ENCODE measurements at places on chromosomes 16 and 17.
A peak's percentile ranks its signal among the peaks of the same experiment; 100 is the strongest.

DNA sequence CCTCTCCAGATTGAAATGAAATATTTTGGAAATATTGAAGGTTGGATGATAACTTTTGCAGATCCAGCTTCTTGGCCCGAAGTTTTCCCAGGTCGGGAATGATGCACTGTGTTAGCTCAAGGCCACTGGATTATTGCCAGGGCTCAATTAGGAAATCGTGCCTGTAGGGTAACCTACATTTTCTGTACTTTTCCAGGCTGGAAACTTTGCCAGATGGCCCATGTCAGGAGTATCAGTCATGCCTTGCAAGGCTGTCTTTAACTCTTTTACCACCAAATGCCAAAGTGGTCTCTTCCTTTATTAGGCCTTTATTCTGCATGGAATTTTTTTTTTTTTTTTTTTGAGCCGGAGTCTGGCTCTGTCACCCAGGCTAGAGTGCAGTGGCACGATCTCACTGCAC lies 8.9 kb upstream of the SEC14L1 start:
- peaks cover 77% of the 10 kb centered on the region for H3K4me1 ChIP-seq
- peak overlapping the region; percentile 96 for H3K27ac ChIP-seq
- H3K36me3 ChIP-seq, result no peaks in the 10 kb centered on the region

DNA sequence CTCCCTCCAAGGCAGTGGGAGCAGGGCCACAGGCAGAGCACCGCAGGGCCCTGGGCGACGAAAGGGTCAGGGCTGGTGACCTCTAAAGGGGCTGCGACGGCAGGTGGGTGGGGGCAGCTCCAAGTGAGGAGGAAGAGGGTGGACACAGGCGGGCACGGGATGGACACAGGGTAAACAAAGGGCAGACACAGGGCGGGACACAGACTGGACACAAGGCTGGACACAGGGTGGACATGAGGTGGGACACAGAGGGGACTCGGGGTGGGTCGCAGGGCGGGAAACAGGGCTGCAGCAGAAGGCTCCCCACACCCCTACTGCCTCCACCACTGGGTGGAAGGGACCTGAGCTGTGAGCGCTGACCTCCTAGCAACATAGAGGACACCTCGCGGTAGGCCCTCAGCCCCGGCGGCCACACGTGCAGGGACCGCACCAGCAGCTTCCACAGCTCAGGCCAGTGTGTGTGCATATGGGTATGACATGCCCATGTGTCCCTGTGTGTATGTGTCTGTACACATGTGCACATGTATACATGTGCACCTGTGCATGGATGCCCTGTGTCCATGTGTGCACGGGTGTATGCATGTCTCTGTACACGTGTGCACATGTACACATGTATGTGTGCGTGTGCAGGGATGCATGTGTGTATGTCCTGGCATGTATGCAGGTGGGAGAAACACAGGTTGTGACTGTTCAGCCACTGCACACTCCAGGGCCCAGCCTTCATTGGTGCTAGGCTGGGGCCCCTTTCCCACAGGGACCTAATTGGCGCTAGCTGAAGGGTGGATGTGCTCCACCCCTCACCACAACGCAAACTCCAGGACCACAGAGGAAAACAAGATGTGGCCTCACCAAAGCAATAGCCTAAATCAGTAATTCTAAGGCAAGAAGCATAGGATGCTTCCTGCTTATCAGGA lies 7.6 kb downstream of the LMF1 start:
- H3K36me3 ChIP-seq, result peaks cover 33% of the 10 kb centered on the region
- H3K4me3 ChIP-seq, result no peak overlapping the region
- H3K27me3 ChIP-seq, result no peaks in the 10 kb centered on the region

GRCh38 chr17:16923097-16923903 lies 48.6 kb downstream of the TNFRSF13B start:
- H3K4me1 ChIP-seq, result no peaks in the 10 kb centered on the region
- H3K36me3 ChIP-seq, result no peaks in the 10 kb centered on the region
- no peaks in the 10 kb centered on the region for H3K27me3 ChIP-seq
- no peak for DNase-seq

- peak overlapping the region; percentile 99 for H3K4me3 ChIP-seq
- peaks cover 37% of the 10 kb centered on the region for H3K36me3 ChIP-seq
- peaks cover 24% of the 10 kb centered on the region for H3K4me1 ChIP-seq
- peak overlapping the region; percentile 95 for H3K27ac ChIP-seq
- H3K27me3 ChIP-seq, result no peaks in the 10 kb centered on the region
These were observed 1.7 kb downstream of the TBKBP1 start for GRCh38 chr17:47695429-47696376.

GRCh38 chr16:70427786-70428177 lies 11.1 kb downstream of the ST3GAL2 start:
- no peaks in the 10 kb centered on the region for H3K36me3 ChIP-seq
- peaks cover 67% of the 10 kb centered on the region for H3K4me1 ChIP-seq
- peak overlapping the region; percentile 7 for H3K4me3 ChIP-seq
- peak overlapping the region; percentile 88 for H3K27ac ChIP-seq
- no peaks in the 10 kb centered on the region for H3K27me3 ChIP-seq

- no peaks in the 10 kb centered on the region for H3K36me3 ChIP-seq
- DNase-seq, result peak; percentile 11
- H3K27ac ChIP-seq, result no peak overlapping the region
- no peak overlapping the region for H3K4me3 ChIP-seq
These were observed 47.4 kb upstream of the CACNG3 start for GRCh38 chr16:24208710-24209109.

DNA sequence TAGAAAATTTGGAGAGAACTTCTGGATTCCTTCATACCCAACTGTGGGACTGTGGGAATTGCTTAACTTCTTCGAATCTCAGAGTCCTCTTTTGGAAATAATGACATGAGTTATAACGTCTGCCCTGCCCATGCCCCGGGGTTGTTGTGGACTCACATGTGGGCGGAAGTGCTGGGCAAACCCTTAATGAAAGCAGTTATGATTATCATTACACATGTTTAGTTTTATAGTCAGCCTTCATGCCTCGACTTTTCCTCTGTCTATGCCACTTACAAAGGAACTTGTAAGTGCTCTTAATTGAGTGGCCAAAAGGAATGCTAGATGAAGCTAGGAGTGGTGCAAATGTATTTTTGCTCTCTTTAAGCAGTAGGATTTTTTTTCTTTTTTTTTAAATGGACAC lies 3.9 kb downstream of the KRT27 start:
- H3K27me3 ChIP-seq, result peaks cover 73% of the 10 kb centered on the region
- H3K4me3 ChIP-seq, result no peak overlapping the region
- DNase-seq, result no peak
- H3K36me3 ChIP-seq, result no peaks in the 10 kb centered on the region

- no peaks in the 10 kb centered on the region for H3K4me1 ChIP-seq
- H3K36me3 ChIP-seq, result no peaks in the 10 kb centered on the region
- H3K27ac ChIP-seq, result no peak overlapping the region
- DNase-seq, result no peak
These were observed 88.2 kb downstream of the IRF8 start for GRCh38 chr16:85986931-85987749.

- peak overlapping the region; percentile 99 for H3K27ac ChIP-seq
- H3K4me3 ChIP-seq, result peak overlapping the region; percentile 99
- DNase-seq, result peak; percentile 91
- peaks cover 47% of the 10 kb centered on the region for H3K4me1 ChIP-seq
These were observed 672 bp upstream of the ALKBH5 start for GRCh38 chr17:18182978-18183333.
